H9 (cell line): ENCODE measurements at places on chromosomes 6 and 20. TPM values are rescaled to one million over a fixed set of nuclear protein-coding genes. Genes with fewer than 3 reads are reported as not detected.

GRCh38 chr20:59692139-59692538 is 87.8 kb downstream of the PHACTR3 start:
- DNase-seq, result no peak
- no peak overlapping the region for H3K27ac ChIP-seq

DNA sequence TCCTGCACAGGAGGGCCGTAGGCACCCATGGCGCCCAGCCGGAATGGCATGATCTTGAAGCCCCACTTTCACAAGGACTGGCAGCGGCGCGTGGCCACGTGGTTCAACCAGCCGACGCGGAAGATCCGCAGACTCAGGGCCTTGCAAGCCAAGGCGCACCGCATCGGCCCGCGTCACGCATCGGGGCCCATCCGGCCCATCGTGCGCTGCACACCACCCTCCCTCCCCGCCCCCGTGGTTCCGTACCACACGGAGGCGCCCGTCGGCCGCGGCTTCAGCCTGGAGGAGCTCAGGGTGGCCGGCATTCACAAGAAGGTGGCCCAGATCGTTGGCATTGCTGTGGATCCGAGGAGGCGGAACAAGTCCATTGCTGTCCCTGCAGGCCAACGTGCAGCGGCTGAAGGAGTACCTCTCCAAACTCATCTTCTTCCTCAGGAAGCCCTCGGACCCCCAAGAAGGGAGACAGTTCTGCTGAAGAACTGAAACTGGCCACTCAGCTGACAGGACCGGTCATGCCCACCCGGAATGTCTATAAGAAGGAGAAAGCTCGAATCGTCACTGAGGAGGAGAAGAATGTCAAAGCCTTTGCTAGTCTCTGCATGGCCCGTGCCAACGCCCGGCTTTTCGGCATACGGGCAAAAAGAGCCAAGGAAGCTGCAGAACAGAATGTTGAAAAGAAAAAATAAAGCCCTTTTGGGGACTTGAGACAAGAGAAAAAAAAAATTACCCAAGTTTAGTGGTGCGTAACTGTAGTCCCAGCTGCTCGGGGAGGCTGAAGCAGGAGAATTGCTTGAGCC is 9.9 kb upstream of the NCOA5 start:
- no peaks in the 10 kb centered on the region for H3K4me1 ChIP-seq
- no peaks in the 10 kb centered on the region for H3K27me3 ChIP-seq
- no peaks in the 10 kb centered on the region for H3K36me3 ChIP-seq
- no peak overlapping the region for H3K27ac ChIP-seq

DNA sequence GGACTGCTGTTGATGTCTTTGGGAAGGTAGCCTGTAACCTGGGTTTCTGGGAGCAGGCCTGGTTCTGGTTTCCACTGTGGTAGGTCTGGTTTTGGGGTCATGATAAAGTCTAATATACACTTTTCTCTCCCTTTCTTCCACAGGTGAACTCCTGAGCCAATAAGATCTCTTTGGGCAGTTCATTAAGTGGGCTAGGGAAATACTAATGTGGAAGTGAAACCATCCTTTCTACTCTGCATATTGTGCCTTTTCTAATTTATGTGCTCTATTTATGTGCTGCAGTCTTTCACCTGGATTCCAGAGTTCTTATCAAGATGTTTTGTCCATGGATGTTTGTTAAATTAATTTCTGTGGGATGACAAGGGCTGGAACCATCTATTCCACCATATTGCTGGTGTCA is 165.7 kb upstream of the PTPRK start:
- DNase-seq, result no peak
- 0 out of 2 replicates have a peak, but pooled peaks cover 2% of the 10 kb centered on the region for H3K4me1 ChIP-seq
- no peaks in the 10 kb centered on the region for H3K27me3 ChIP-seq
- H3K36me3 ChIP-seq, result no peaks in the 10 kb centered on the region
- no peak overlapping the region for H3K27ac ChIP-seq
- H3K4me3 ChIP-seq, result no peak overlapping the region

DNA sequence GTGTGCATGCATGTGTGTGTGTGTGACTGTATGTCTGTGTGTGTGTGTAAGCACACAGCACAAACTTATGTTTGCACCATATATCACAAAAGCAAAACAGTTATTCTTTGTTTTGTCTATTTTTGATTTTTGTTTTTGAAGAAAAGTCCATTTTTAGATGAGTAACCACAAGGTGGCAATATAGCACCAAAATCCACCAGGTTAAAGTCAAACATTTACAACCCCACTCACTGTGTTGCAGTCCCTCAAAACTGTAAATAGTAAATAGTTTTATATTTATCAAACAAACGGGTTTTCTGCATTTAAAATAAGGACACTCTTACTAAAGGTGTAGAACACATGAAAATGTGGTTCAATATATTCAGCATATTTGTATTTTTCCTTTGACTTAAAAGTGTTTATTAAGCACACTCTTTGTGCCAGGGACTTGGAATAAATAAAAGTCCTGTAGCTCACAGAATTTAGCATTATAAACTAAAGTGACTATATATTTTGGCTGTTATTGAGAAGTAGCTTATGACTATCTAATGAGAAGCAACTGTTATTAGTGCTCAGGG is 118.5 kb downstream of the GFRAL start:
- H3K27me3 ChIP-seq, result no peaks in the 10 kb centered on the region
- no peaks in the 10 kb centered on the region for H3K4me1 ChIP-seq
- no peak for DNase-seq
- H3K36me3 ChIP-seq, result no peaks in the 10 kb centered on the region
- no peak overlapping the region for H3K4me3 ChIP-seq
- no peak overlapping the region for H3K27ac ChIP-seq

GRCh38 chr6:106799031-106799894 is 169.9 kb downstream of the QRSL1 start:
- no peak for DNase-seq
- peaks cover 25% of the 10 kb centered on the region for H3K4me1 ChIP-seq
- no peak overlapping the region; the same call in 2 of the 3 replicates for H3K4me3 ChIP-seq
- no peak overlapping the region for H3K27ac ChIP-seq
- no peaks in the 10 kb centered on the region for H3K36me3 ChIP-seq

GRCh38 chr6:126152372-126152745 is 166.0 kb downstream of the TRMT11 start:
- H3K27ac ChIP-seq, result no peak overlapping the region
- no peak for DNase-seq
- H3K4me1 ChIP-seq, result no peaks in the 10 kb centered on the region
- H3K4me3 ChIP-seq, result no peak overlapping the region
- no peaks in the 10 kb centered on the region for H3K27me3 ChIP-seq

DNA sequence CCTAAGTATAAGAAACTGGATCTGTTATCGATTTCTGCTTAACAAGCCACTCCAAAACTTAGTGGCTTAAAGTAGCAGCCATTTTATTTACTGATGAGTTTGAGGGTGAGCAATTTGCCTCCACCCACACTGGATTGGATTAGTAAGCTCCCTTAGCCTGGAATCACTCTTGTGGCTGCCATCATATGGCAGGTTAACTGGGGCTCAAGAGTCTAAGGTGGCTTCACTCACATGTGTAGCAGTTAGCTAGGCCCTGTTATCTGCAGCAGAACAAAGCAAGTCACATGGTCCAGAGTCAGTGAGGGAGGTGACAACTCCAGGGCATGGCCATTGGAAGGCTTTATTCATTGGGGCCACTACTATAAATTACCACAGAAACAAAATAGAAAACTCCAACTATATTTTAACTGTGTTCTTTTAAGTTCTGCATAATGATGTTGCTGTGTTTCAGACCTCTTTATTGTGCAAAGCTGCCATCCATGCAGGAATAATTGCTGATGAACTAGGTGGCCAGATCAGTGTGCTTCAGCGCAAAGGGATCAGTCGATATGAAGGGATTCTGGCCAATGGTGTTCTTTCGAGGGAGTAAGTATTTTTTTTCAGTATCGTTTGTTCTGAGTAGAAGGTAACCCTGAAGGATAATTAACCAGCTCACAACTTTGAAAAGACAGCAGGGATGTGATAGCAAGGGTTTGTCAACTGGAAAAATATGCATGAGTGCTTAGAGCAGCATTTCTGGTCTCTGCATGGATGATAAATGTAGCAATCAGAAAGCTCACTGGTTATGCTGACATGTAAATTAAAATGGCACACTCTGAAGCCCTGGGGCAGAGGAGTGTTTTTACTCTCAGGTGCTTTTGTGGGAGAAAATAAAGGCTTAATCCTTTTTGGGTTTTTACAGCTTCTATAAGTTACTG is 49.6 kb downstream of the DCBLD1 start:
- no peak for DNase-seq
- H3K36me3 ChIP-seq, result no peaks in the 10 kb centered on the region
- H3K27ac ChIP-seq, result no peak overlapping the region
- no peak overlapping the region for H3K4me3 ChIP-seq
- no peaks in the 10 kb centered on the region for H3K4me1 ChIP-seq

DNA sequence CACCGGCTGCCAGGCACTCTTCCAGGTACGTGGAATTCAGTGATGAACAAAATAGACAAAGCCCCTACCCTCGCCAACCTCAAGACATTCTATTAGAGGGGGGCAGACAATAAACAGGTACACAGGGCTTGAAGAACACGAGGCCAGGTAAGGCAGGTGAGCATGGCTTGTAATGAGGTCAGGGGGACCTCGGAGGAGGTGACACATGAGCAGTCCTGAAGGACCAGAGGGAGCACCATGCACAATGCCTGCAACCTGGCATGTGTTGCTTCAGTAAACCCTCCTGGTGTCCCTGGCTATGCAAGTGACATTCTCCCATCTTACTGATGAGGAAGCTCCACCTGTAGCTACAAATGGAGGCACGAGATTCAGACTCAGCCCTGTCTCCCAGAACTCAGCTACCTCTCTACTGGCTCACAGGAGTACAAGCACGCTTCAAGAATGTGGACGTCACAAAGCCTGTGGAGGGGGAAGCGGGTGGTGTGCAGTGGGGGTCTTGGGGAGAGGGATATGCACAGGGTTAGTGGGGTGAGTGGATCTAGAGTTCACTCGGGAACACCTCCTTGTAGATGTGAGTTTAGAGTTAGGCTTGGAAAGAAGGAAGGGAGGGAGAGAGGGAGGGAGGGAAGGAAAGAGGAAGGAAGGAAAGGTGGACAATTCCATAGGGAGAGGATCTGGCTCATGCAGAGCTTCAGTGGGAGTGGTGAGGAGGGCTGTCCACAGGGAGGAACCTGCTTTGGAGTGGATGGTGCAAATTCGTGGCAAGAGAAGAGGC is 7.6 kb upstream of the MAPK13 start:
- no peaks in the 10 kb centered on the region for H3K36me3 ChIP-seq
- H3K27me3 ChIP-seq, result no peaks in the 10 kb centered on the region
- no peak overlapping the region for H3K27ac ChIP-seq
- peaks cover 4% of the 10 kb centered on the region for H3K4me1 ChIP-seq
- DNase-seq, result no peak

- H3K27me3 ChIP-seq, result no peaks in the 10 kb centered on the region
- no peak within 1 kb of the TSS for H3K27ac ChIP-seq
- H3K4me1 ChIP-seq, result no peaks in the 10 kb centered on the region
- H3K4me3 ChIP-seq, result no peak within 1 kb of the TSS
Observed at GRCh38 chr20:57560554-57561355, at the start of gene PCK1. PCK1 (plus strand) TSS chr20:57561110; CDS start chr20:57561412, 302 bp downstream.

DNA sequence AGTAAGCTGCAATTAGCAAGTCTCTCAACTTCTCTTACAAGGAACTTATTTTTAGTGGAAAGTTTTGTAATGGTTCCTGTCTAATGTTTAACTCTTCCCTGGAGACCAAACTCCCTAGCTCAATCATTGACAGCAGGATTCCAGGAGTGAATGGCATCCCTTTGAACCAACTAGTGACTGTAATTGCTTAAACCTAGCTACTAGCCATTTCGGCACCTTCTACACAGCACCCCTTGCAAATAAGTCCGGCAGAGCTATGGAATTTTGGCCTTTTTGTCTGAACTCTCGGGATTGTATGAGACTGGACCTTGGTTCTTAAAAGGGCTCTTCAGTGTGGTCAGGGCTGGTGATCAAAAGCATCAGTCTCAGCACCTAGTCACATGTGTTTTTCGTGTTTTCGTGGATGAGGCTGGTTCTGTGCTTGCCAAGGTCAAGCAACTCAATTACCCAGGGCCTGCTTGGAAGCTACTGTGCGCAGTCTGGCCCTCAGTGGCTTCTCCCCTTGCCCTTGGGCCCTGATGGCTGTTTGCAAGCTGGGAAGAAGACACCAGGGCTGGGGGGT is 135.3 kb upstream of the NEDD9 start:
- no peaks in the 10 kb centered on the region for H3K4me1 ChIP-seq
- H3K27ac ChIP-seq, result no peak overlapping the region
- DNase-seq, result no peak

- H3K36me3 ChIP-seq, result peaks cover 6% of the 10 kb centered on the region; the same call in 1 of the 3 replicates
- no peak overlapping the region for H3K4me3 ChIP-seq
- DNase-seq, result no peak
- H3K4me1 ChIP-seq, result no peaks in the 10 kb centered on the region
Observed at GRCh38 chr20:59948212-59948611, 8.0 kb downstream of the FAM217B start.

DNA sequence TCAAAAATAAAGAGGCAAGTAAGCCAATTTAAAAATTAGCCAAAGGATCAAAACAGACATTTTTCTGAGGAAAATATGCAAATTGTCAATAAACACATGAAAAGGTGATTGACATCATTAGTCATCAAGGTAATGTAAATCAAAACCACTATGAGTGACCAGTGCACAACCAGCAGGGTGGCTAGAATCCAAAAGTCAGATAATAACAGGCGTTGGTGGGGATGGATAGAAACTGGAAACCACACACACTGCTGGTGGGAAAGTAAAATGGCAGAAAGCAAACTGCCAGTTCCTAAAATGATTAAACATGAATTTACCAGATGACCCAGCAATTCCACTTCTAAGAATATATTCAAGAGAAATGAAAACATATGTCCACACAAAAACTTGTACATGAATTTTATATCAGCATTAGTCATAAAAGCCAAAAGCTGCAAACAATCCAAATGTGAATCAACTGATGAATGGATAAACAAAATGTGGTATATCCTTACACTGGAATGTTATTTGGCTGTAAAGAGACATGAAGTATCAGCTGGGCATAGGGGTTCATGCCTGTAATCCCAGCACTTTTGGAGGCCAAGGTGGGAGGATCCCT is 74.8 kb upstream of the MBOAT1 start:
- DNase-seq, result no peak
- no peaks in the 10 kb centered on the region for H3K36me3 ChIP-seq
- no peaks in the 10 kb centered on the region for H3K27me3 ChIP-seq
- no peak overlapping the region for H3K4me3 ChIP-seq

DNA sequence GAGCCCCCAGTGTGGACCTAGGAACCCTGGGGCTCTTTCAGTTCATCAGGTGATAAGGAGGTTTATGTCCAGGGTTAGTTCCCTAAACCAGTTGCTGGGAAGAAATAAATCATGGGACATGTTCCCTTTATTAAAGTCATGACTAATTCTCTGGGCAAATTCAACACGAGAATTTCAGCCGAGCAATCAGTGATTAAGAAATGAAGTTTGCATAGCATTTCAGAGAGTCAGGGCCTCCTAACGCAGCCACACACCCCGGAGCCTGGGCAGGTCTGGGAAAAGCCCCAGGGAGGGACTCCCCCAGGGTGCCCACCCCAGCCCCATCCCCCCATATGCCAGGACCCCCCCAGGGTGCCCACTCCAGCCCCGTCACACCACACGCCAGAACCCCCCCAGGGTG is 20.1 kb downstream of the SLCO4A1 start:
- no peaks in the 10 kb centered on the region for H3K4me1 ChIP-seq
- no peaks in the 10 kb centered on the region for H3K27me3 ChIP-seq
- H3K27ac ChIP-seq, result no peak overlapping the region

The BIRC7 gene
- 0.31 TPM in 1 of 2 replicates, not detected in the other for total RNA-seq

The ENPP3 gene
- 0.09 and 0.15 TPM in 2 replicates for total RNA-seq

The THBD gene
- 0.15 and 0.28 TPM in 2 replicates for total RNA-seq

The GRM4 gene
- total RNA-seq, result 5.3 and 5.6 TPM in 2 replicates

The EDEM2 gene
- 27.8 and 28.4 TPM in 2 replicates for total RNA-seq
